Lung microvascular endothelial cell (primary cell): ENCODE measurements at places on chromosomes 1 and 21. TPM values are rescaled to one million over a fixed set of nuclear protein-coding genes. Genes with fewer than 3 reads are reported as not detected.

DPYD gene
- total RNA-seq: 12.9 and 15.9 TPM in 2 replicates

- peak; percentile 73 for DNase-seq
These were observed 50.4 kb downstream of the NFIA start for GRCh38 chr1:61132645-61133334.

- no peak for DNase-seq
These were observed 12.6 kb upstream of the HMGN2 start for GRCh38 chr1:26459573-26460031.

- DNase-seq: peak; percentile 92
These were observed 31.8 kb upstream of the BCL10 start for GRCh38 chr1:85307987-85308832.

DNA sequence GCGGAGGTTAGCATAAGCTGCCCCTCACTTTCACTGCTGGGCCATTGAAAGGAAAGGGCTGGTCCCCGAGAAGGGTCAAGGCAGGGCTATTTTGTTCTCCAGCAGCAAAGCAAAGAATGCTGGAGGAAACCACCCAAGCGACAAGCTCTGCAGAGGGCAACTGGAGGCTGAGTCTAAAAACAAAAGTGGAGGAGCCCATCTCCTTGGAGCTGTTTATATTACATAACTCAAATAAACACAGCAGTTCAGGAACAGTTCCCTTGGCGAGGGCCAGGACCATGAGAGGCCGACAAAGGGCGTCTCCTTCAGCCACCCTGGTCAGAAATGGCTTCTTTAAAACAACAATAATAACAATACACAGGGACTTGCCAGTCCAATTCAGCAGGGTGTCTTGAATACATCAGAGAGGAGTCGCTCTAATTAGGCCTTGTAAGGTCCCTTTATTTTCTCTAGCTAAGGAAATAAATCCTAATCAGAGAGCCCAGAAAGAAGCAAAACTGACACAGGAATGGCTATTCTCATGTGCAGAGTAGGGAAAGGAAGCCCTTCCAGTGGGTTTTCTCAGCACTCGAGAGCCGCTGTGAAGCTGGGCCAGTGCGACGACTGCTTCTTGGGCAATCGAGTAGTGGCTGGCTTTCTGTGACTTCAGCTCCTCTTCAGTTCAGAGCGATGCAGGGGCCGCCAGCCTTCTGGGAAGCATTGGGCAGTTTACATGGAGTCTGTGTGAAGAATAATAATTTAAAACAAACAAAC lies 57.0 kb upstream of the TARBP1 start:
- no peak for DNase-seq

- no peak for DNase-seq
These were observed 43.4 kb downstream of the PRDM15 start for GRCh38 chr21:41835711-41836154.
